ENCODE measurements at places on chromosomes 11 and 22. TPM values are rescaled to one million over a fixed set of nuclear protein-coding genes. Genes with fewer than 3 reads are reported as not detected.

- ATAC-seq = no peak
Measured at GRCh38 chr11:9462172-9462799, 1.5 kb downstream of the ZNF143 start.

DNA sequence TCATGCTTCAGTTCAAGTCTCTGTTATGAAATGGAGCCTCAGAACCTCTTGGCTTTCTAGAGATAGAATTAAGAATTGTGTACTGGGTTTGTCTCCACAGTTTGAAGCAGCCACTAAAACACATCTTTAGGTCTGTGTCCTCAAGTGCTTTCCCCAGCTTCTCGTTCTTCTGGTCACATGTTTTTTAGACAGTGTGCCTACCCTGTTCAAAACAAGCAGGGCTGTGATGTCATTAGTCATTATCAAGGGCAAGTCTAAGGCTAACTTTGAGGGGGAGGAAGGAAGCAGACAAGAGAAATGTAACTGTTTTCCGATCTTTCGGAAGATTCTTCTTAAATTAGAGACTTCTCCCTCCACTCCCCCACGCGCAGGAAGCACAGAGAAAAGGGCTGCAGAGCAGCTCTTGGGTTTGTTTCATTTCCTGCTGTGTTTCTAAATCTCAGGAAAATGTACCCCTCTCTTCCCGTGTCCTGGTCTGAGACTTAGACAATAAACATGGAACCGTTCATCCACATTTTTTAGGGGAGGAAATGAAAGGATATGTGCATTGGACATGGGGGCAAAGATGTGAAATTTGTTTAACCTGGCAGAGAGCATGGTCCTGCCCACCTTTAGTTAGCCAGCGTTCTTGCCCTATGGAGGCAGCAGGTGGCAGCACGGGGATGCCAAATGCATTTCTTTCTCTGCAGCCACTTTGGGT is 3.1 kb downstream of the AKIP1 start:
- ATAC-seq = no peak

- ATAC-seq = no peak
Measured at GRCh38 chr11:5088556-5088955, 19.2 kb downstream of the OR52E1 start.

Gene TYR
- total RNA-seq = not detected

Gene TMPRSS5
- 1.5 TPM for total RNA-seq

Data from motor neuron (in vitro differentiated cells).